H9 (cell line): ENCODE measurements at places on chromosomes 1 and 21.

DNA sequence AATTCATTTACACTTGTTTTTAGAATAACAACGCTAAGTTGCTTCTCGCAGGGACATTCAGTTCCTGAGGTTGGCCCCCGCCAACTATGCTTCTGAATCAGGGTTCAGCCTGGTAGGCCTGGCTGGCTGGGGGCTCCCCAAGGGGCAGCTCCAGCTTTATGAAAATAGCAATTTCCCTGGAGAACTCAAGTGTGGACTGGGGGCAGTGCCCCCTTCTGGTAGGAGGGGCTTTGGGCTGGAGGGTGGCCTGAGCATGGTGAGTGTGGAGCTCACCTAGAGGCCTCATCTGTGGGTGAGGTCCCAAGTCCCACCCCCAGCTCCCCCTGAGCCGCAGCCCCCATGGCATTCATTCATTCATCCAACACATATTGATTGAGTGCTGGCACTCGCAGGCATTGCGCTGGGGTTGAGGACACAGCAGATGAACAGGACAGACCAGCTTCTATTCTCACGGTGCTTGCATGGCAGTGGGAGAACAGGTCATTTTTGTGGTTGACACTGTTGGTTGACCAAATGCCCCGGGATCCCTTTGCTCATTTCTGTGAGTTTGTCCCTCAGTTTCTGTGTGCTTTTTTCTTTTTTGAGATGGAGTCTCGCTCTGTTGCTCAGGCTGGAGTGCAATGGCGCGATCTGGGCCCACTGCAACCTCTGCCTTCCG lies 79.2 kb downstream of the UBIAD1 start:
- H3K36me3 ChIP-seq: no peaks in the 10 kb centered on the region
- no peak overlapping the region for H3K4me3 ChIP-seq
- no peak overlapping the region for H3K27ac ChIP-seq
- H3K27me3 ChIP-seq: no peaks in the 10 kb centered on the region

GRCh38 chr1:247146671-247147070 lies 25.1 kb downstream of the ZNF124 start:
- no peak for DNase-seq
- H3K36me3 ChIP-seq: peaks cover 77% of the 10 kb centered on the region
- H3K4me1 ChIP-seq: no peaks in the 10 kb centered on the region
- H3K27ac ChIP-seq: no peak overlapping the region
- H3K27me3 ChIP-seq: no peaks in the 10 kb centered on the region
- H3K4me3 ChIP-seq: no peak overlapping the region

DNA sequence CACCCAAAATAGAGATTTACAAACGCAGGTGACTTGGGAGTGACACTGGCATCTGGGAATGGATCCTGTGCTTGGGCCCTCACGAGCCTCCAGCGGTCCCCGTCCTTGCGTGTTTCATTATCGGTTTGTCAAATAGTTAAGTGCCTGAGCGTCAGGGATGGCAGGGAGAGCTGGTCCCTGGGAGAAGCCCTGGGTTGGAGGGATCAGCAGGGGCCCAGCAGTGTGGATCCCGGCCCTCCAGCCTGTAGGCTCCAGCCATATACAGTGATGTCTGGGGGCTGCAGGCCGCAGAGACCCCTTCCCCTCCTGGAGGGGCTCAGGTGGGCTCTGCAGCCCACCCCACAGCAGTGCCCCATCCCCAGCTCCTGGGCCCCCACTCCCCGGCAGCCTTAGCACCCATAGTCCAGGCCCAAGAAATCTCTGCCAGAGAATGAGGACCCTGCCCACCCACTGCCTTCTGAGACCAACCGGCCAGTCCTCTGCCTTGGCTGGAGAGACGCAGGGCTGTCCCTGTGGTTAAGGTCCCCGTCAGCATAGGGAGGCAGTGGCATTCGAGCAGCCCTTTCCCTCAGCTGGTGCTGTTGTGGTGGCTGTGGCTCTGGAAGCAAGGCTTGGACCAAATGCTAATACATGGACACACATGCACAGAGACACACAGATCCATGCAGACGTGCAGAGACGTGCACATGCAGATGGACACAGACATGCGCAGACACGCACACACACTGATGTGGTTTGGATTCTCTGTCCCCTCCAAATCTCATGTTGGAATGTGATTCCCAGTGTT lies 2.4 kb upstream of the SLC19A1 start:
- no peak overlapping the region for H3K4me3 ChIP-seq
- no peak overlapping the region for H3K27ac ChIP-seq
- H3K4me1 ChIP-seq: no peaks in the 10 kb centered on the region

DNA sequence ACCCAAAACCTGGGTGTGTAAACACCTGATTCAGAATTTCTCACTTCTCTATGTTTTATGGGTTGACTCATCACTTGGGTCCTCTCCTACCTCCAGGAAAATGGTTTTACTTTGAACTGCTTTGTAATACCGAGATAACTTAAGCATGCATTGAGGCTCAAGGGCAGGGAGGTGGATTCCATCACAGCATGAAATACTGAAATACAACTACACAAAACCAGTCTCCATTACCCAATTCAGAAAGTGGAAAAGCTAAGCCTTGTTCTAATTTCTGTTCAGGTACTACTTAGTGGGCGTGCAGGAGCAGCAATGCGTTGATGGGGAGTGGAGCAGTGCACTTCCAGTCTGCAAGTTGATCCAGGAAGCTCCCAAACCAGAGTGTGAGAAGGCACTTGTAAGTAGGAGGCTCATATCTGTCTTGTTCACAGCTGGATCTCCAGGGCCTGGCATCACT lies 6.1 kb upstream of the C4BPA start:
- peaks cover 9% of the 10 kb centered on the region for H3K36me3 ChIP-seq
- no peaks in the 10 kb centered on the region for H3K4me1 ChIP-seq
- no peaks in the 10 kb centered on the region for H3K27me3 ChIP-seq
- H3K4me3 ChIP-seq: no peak overlapping the region
- no peak overlapping the region for H3K27ac ChIP-seq

GRCh38 chr1:220407191-220407590 lies 120.7 kb upstream of the MARK1 start:
- H3K36me3 ChIP-seq: no peaks in the 10 kb centered on the region; the same call in 1 of the 2 replicates
- H3K4me1 ChIP-seq: peaks cover 7% of the 10 kb centered on the region; the same call in 1 of the 2 replicates
- no peaks in the 10 kb centered on the region for H3K27me3 ChIP-seq

GRCh38 chr1:25590096-25590824 lies 26.3 kb upstream of the MAN1C1 start:
- no peak overlapping the region for H3K4me3 ChIP-seq
- H3K27me3 ChIP-seq: no peaks in the 10 kb centered on the region
- DNase-seq: no peak
- H3K27ac ChIP-seq: no peak overlapping the region
- H3K36me3 ChIP-seq: no peaks in the 10 kb centered on the region

DNA sequence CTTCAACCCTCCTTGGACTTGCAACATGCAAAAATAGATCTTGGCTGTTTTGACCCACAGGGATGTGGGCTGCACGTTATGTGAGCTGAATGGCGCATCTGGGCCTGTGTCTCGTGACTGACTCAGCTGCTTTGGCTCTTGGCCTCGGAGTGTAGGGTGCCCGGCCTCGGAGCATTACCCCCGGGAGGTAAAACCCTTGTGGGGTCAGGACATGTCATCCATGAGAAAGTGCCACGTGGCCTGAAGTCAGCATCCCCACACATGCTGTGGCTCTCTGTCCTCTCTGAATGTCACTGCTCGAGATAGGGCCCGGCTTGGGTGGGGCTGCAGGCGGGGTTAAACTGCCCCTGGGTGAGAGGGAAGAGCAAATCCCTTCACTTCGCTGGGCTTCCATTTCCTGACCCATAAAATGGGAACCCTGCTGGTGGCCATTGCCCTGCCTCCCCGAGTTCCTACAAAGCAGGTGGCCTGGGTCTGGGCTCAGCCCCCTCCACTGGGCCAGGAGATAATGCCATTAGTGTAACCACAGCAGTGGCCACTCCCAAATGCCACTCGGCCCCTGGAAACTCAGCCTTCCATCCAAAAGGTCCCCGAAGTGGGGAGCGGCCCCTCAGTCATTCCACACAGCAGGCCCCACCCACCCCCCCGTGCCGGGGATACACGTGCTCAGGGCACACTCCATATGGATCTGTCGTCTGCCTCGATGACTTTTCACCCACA lies 22.8 kb upstream of the TSPEAR start:
- H3K27me3 ChIP-seq: no peaks in the 10 kb centered on the region
- H3K4me1 ChIP-seq: no peaks in the 10 kb centered on the region
- DNase-seq: peak; percentile 20
- H3K4me3 ChIP-seq: no peak overlapping the region
- peaks cover 10% of the 10 kb centered on the region; the same call in 1 of the 2 replicates for H3K36me3 ChIP-seq

GRCh38 chr1:4594286-4594991 lies 60.0 kb upstream of the AJAP1 start:
- H3K27ac ChIP-seq: no peak overlapping the region
- H3K27me3 ChIP-seq: no peaks in the 10 kb centered on the region
- H3K4me3 ChIP-seq: no peak overlapping the region
- H3K36me3 ChIP-seq: no peaks in the 10 kb centered on the region
- no peaks in the 10 kb centered on the region for H3K4me1 ChIP-seq

GRCh38 chr1:37987679-37988078 lies 2.1 kb downstream of the SF3A3 start:
- H3K4me3 ChIP-seq: peak overlapping the region; percentile 98
- H3K4me1 ChIP-seq: no peaks in the 10 kb centered on the region
- H3K27ac ChIP-seq: no peak overlapping the region
- DNase-seq: no peak
- H3K36me3 ChIP-seq: peaks cover 49% of the 10 kb centered on the region
- no peaks in the 10 kb centered on the region for H3K27me3 ChIP-seq

DNA sequence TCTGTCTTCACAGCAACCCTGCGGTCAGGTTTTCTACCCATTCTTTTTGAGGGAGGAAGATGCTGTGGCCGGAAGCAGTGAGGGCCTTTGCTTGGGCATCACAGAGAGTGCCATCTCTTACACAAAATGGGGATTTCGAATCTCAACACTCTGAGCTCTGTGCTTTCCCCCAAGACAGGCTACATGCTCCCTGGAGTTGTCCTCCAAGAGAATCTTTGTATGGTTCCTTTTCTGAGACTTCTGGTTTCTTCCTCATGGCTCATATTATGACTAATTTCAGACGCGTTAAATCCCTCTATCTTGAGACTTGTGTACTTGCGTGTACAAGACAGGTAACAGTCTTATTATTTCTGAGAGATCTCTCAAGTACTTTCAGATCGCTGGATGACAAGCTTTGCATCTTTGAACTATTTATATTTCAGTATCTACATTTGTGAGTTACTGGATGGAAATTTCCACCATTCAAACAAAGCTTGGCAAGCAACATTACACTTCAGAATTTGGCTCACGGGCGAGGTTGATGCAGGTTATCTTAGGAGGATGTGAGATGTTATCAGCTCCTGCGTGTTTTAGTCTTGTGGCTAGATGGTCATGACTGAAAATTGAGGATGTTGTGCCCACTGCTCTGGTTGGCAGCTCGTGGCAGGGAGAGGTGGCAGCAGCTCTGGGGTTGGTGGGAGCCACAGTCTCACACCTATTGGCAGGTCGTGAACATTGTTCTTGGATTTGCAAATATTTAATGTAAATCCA lies 19.4 kb downstream of the ABCG1 start:
- H3K4me3 ChIP-seq: no peak overlapping the region
- no peak for DNase-seq
- H3K27me3 ChIP-seq: peaks cover 8% of the 10 kb centered on the region; the same call in 1 of the 2 replicates
- H3K27ac ChIP-seq: no peak overlapping the region
- no peaks in the 10 kb centered on the region; the same call in 1 of the 2 replicates for H3K4me1 ChIP-seq
- H3K36me3 ChIP-seq: no peaks in the 10 kb centered on the region

DNA sequence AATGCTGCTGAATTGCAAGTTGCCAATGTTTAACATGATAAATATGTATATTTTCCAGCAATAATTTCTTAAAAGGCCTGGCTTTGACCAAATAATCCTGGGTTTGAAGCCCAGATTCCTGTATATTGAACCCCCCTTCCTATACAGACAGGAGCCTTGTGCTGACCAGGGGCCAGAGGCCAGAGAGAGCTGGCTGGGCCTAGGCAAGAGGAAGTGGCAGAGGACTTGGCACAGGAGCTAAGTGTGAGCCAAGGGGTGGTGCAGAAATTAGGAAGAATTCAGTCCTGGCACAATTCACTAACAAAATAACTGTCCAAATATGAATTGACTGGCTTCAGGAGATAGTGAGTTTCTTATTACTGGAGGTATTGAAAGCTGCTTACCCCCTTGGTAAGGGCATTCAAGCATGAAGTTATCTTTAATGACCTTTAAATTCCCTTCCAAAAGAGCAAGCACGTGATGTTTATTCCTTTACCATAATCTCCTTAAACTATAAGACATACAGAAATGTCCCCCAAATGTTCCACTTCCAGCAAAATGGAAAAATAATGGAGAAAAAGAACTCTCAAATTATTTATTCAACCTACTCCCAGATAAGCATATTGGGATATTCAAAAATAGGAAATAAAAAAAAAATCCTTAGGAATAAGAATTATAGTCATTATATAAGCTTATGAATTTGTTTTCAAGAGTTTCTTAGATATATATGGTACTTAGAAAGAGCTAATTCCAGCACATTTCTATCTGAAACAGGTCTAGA lies 26.6 kb downstream of the NIBAN1 start:
- H3K4me1 ChIP-seq: peaks cover 2% of the 10 kb centered on the region; the same call in 1 of the 2 replicates
- no peak for DNase-seq
- H3K27me3 ChIP-seq: no peaks in the 10 kb centered on the region
- H3K36me3 ChIP-seq: no peaks in the 10 kb centered on the region
- no peak overlapping the region for H3K27ac ChIP-seq
- no peak overlapping the region for H3K4me3 ChIP-seq

- no peak for DNase-seq
- H3K27ac ChIP-seq: no peak overlapping the region
- no peak overlapping the region for H3K4me3 ChIP-seq
These were observed 7.1 kb upstream of the PRCC start for GRCh38 chr1:156760092-156760795.

- H3K27ac ChIP-seq: peak within 1 kb of the TSS; percentile 12
- no peaks in the 10 kb centered on the region for H3K27me3 ChIP-seq
- H3K4me3 ChIP-seq: peak within 1 kb of the TSS; percentile 94
- H3K4me1 ChIP-seq: no peaks in the 10 kb centered on the region
- H3K36me3 ChIP-seq: no peaks in the 10 kb centered on the region; the same call in 2 of the 3 replicates
These were observed at the start of gene CCDC18 for GRCh38 chr1:93180723-93181613. Gene CCDC18, plus strand, starts transcription at chr1:93180724. Its CDS starts 2,638 bp downstream, at chr1:93183362.

GRCh38 chr1:67682659-67683197 lies 2.3 kb upstream of the GADD45A start:
- H3K36me3 ChIP-seq: peaks cover 2% of the 10 kb centered on the region
- H3K27me3 ChIP-seq: no peaks in the 10 kb centered on the region
- no peak for DNase-seq
- no peak overlapping the region for H3K4me3 ChIP-seq

GRCh38 chr1:19353596-19353995 lies 41.5 kb downstream of the SLC66A1 start:
- H3K4me1 ChIP-seq: 0 out of 2 replicates have a peak, but pooled peaks cover 3% of the 10 kb centered on the region
- H3K27me3 ChIP-seq: no peaks in the 10 kb centered on the region
- DNase-seq: peak; percentile 89
- no peak overlapping the region for H3K27ac ChIP-seq

- H3K4me3 ChIP-seq: no peak overlapping the region
- peaks cover under 1% of the 10 kb centered on the region; the same call in 1 of the 2 replicates for H3K4me1 ChIP-seq
- DNase-seq: no peak
- H3K27ac ChIP-seq: no peak overlapping the region
- H3K27me3 ChIP-seq: no peaks in the 10 kb centered on the region
- H3K36me3 ChIP-seq: no peaks in the 10 kb centered on the region
These were observed 11.3 kb downstream of the NFIA start for GRCh38 chr1:61093525-61094137.

- H3K36me3 ChIP-seq: no peaks in the 10 kb centered on the region
- no peak overlapping the region for H3K27ac ChIP-seq
These were observed 336 bp upstream of the DENND2D start for GRCh38 chr1:111200802-111201161.

GRCh38 chr1:166947398-166948043 lies 27.8 kb downstream of the ILDR2 start:
- 0 out of 2 replicates have a peak, but pooled peaks cover 7% of the 10 kb centered on the region for H3K4me1 ChIP-seq
- peak overlapping the region; percentile 55 for H3K4me3 ChIP-seq
- peak; percentile 58 for DNase-seq

- no peaks in the 10 kb centered on the region for H3K36me3 ChIP-seq
- no peak overlapping the region for H3K4me3 ChIP-seq
- no peak for DNase-seq
- H3K27me3 ChIP-seq: no peaks in the 10 kb centered on the region
- no peak overlapping the region for H3K27ac ChIP-seq
- no peaks in the 10 kb centered on the region for H3K4me1 ChIP-seq
These were observed 12.4 kb upstream of the ETV3 start for GRCh38 chr1:157150631-157151030.
